Endothelial cell of umbilical vein (primary cell): ENCODE measurements at places on chromosomes 7 and 10. TPM values are rescaled to one million over a fixed set of nuclear protein-coding genes. Genes with fewer than 3 reads are reported as not detected.

- DNase-seq, result no peak
Measured at GRCh38 chr10:52755297-52756062, 17.1 kb downstream of the MBL2 start.

- no peak for DNase-seq
Measured at GRCh38 chr7:69962186-69963065, 364.2 kb downstream of the AUTS2 start.

DNA sequence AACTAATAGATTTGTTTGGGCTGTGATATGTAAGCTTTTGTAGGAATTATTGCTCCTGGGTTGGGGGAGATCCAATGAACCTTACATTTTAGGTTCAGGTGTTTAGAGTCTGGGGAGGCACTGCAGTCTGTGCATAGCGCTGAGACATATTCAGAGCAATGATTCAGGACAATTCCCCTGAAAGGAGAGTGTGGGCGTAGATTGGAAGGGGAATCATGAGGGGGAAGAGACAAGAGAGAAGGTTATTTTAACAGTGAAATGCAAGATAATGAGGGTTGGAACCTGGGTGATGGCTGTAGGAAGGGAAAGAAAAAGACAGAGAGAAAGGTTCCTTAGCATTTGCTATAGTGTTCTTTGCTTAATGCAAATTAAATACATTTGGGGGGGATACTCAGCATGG lies 1013.4 kb downstream of the REEP3 start:
- no peak for DNase-seq

DNA sequence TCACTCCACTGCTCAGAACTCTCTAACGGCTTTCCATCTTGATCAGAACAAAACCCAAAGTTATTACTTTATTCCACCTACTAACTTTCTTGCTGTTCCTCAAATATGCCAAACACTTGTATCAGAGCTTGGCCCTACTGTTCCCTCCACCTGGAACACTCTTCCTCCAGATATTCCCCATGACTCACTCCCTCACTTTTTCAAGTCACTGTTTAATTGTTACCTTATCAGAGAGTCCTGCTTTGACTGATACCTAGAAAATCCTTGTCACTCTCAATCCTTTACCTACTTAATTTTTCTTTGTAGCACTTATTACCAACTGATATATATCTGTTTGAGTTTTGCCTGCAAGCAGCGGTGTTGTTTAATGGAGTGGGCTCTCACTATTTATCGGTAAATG lies 5.6 kb upstream of the NFKB2 start:
- no peak for DNase-seq

DNA sequence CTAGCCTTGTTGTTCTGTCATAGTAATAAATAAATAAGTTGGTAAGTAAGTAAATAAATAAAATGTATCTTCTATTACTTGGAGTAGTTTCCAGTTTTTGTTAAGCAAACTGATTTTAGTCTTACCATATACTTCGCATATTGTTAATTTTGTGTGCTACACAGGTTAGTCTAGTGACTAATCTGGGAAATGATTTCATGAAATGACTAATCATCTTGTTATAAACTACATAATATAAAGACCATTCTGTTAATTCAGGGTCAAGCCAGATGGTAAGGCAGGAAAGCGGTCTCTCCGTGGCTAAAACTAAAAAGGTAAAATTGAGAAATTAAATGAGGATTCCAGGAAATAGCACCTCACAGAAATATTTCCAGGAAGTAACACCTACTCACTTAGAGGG lies 58.5 kb upstream of the FOXP2 start:
- DNase-seq, result peak; percentile 35

DNA sequence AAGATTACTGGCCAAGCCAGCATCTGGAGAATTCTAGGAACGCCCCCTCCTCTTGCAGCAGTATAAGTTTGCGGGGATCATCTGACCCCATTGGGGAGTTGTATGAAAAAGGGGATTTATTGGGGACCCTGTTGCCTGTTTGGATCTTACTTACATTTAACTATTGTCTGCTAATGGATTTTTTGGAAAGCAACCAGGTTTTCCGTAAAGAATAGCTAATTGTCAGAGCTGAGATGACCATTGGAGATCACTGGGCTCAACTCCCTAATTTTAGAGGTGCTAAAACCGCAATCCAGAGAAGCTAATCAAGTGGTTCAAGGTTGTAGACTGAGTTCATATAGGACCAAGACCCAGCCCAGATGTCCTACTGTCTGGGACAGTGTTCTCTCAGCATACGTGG lies 38.8 kb downstream of the HTRA1 start:
- no peak for DNase-seq

- DNase-seq, result no peak
Measured at GRCh38 chr7:117190104-117190503, 132.8 kb downstream of the WNT2 start.

DNA sequence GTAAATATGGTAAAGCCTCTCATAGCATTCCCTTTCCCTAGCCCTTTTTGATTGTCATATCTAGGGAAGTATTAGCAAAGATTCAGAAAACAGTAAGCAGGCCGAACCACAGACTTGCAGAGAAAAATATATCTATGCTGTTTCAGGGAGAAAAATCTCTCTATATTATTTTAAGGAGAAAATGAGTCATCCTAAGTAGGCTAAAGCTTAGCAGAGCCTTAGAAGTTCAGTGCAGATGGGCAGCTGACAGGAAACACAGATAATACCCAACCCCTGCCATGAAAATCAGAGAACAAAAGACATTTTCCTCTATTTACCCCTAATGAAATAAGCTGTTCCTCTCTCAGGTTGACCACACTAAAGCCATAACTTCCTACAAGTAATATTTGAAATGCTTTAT lies 16.5 kb downstream of the C1QL3 start:
- peak; percentile 32 for DNase-seq

GRCh38 chr10:121171825-121172787 lies 320.9 kb downstream of the WDR11 start:
- DNase-seq, result no peak

GRCh38 chr10:99917963-99918825 lies 91.6 kb downstream of the DNMBP start:
- peak; percentile 90 for DNase-seq

GRCh38 chr7:72334066-72334465 lies 78.1 kb downstream of the CALN1 start:
- no peak for DNase-seq

DNA sequence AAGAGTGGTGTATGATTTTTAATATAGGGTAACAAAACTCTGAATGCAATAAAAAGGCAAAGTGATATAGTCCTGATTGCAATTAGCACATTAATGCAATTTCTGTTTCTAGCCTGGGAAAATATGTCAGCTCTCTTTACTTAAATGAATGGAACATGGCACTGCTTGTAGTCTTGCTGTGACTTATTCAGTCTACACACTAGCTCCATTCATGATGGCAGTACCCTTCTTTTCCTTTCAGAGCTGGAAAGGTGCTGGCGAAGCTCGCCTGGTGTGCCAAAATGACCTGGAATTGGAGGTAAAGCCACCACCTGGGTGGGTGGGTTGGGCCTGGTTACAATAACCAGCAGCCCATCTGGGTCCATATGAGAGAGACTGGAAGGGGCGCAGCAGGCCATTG lies 85.3 kb downstream of the ZNF365 start:
- DNase-seq, result no peak

GRCh38 chr7:18352339-18353255 lies 143.0 kb upstream of the HDAC9 start:
- peak; percentile 78 for DNase-seq

DNA sequence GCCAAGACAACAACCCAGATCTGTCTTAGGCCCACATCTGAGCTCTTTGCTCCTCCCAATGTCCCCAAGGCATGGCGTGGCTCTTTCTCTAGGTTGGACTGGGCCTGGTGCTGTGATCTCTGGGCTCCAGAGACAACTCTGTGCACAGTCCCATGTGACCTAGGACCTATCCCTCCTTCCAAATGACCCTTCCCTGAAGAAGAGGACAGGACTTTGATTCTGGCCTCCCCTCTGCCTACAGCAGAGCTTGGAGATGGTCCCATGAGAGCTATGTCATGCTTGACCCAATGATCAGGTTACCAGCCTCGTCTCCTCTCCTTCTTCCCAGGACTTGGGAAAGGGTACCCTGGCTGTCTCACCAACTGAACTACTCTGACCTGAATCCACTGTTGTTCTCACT lies 296.3 kb upstream of the GALNT17 start:
- DNase-seq, result no peak

DNA sequence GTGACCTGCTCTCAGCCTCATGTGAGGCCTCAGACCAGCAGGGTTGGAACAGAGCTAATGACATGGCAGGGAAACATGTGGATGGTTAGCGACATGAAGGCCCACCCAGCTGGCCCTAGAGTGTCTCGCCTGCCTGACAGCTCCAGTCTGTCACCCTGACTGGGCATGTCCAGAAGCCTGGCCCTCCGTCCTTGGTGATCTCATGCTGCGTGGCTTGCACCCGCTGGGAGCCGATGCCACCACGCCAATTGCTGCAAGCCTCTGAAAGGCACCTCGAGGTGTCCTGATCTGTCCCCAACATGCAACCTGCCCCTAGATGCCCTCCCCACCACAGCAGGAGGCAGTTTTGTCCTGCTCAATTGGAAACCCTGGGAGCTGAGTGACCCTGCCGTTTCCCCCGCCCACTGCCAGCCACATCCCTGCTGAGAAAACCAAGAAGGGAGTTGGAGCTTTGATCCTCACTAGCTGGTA lies 27.8 kb upstream of the RET start:
- DNase-seq, result no peak

DNA sequence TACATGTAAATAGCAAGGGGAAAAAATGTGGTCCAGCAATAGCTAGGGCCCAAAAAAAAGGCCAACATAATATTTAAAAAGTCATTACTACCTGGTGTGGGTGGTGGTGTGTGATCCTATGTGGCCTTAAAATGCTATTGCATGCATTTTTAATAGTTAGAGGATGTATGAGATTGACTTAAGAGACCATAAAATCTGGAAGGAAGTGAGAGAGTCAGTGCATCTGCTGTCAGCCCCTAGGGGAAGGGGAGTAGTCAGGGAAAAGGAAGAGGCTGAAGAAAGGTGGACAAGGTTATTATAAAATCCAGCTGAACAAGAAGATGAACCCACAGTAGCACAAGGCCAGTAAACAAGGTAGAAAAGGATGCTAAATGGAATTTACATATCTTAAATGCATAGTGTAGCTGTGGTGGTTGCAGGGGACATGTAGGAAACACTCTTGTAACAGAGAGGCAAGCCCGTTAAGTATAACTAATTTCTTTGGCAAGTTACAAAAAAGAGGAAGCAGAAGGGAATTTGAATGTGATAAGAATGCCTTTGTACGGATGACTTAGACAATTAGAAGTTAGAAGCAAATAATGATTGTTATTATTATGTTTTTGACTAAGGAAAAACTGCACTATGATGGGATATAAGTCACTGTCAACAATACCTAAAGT lies 11.9 kb upstream of the NDUFA5 start:
- DNase-seq, result peak; percentile 45

DNA sequence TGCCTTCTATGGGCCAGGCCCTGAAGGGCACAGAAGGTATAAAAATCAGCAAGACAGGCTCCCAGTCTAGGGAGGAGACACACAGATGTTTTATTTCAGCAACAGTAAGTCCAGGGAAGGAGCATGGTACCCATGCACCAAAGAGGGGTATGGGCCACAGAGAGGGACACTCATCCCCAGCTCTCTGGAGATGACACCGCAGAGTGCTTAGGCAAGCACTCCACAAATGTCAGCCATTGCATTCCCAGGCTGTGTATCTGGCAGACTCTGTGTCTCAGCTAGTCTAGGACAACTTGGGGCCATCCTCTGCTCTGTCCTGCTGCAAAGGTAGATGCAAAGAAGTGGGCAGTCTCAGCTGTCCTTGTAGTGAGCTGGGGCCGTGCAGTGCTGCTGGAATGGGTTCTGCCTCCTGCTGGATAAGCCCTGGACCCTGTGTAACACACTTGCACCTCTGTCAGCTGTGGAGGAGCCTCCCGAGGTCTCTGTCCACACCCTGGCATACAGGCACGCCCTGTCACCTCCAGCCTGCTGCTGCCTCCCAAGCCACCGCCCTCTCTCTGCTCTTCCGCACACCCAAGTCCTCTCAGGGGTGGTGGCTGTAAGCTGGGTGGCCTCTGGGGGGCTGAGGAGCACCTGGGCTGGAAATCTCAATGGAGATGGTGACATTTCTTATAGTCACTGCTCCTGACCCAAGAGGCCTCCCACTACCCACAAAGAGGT lies 57.6 kb downstream of the VOPP1 start:
- DNase-seq, result no peak

- no peak for DNase-seq
Measured at GRCh38 chr10:112809736-112810135, 140.3 kb upstream of the TCF7L2 start.

The ALDH18A1 gene
- polyA plus RNA-seq, result 48.6 and 53.2 TPM in 2 replicates

The ASZ1 gene
- polyA plus RNA-seq, result not detected in 2 replicates

The LDB1 gene
- 137 and 149 TPM in 2 replicates for polyA plus RNA-seq

The AGR3 gene
- not detected in 2 replicates for polyA plus RNA-seq

The DPYSL4 gene
- polyA plus RNA-seq, result 27.1 and 35.0 TPM in 2 replicates

The PRPF18 gene
- 4.2 and 7.3 TPM in 2 replicates for polyA plus RNA-seq

The CTNNA3 gene
- not detected in 2 replicates for polyA plus RNA-seq

The HOXA3 gene
- 4.2 and 4.7 TPM in 2 replicates for polyA plus RNA-seq

The FOXI2 gene
- polyA plus RNA-seq, result not detected in 2 replicates

The ZWINT gene
- polyA plus RNA-seq, result 35.4 and 42.8 TPM in 2 replicates

The PRSS2 gene
- polyA plus RNA-seq, result 0.13 and 0.25 TPM in 2 replicates

The SAP25 gene
- polyA plus RNA-seq, result 3.2 and 5.0 TPM in 2 replicates
